ENCODE measurements at places on chromosomes 11 and 22. TPM values are rescaled to one million over a fixed set of nuclear protein-coding genes. Genes with fewer than 3 reads are reported as not detected.

APOA1 gene
- not detected for total RNA-seq

PIWIL4 gene
- total RNA-seq, result 1.1 TPM

CNTN5 gene
- total RNA-seq, result not detected

KDM2A gene
- total RNA-seq, result 55.2 TPM

APOA4 gene
- not detected for total RNA-seq

KCNJ11 gene
- 1.0 TPM for total RNA-seq

HOATZ gene
- not detected for total RNA-seq

ZNF214 gene
- 0.44 TPM for total RNA-seq

FOLR2 gene
- total RNA-seq, result not detected

VPREB1 gene
- not detected for total RNA-seq

DDIAS gene
- total RNA-seq, result 1.2 TPM

SMTNL1 gene
- total RNA-seq, result not detected

SERPING1 gene
- 1.5 TPM for total RNA-seq

P2RY6 gene
- 1.1 TPM for total RNA-seq

DNAJB13 gene
- total RNA-seq, result not detected

C22orf23 gene
- 0.41 TPM for total RNA-seq

GRM5 gene
- total RNA-seq, result 0.05 TPM

TMEM218 gene
- total RNA-seq, result 22.5 TPM

TBX10 gene
- not detected for total RNA-seq

LMO1 gene
- total RNA-seq, result not detected

OR52J3 gene
- not detected for total RNA-seq

FBXO3 gene
- total RNA-seq, result 37.2 TPM

APOL5 gene
- total RNA-seq, result not detected

OR52A1 gene
- not detected for total RNA-seq

WT1 gene
- 1.4 TPM for total RNA-seq

PYGM gene
- total RNA-seq, result not detected

KRTAP5-1 gene
- not detected for total RNA-seq

MMP27 gene
- total RNA-seq, result not detected

ZFP91 gene
- 34.5 TPM for total RNA-seq

CASP5 gene
- total RNA-seq, result not detected

POU2F3 gene
- not detected for total RNA-seq

F2 gene
- not detected for total RNA-seq

CBX7 gene
- 2.0 TPM for total RNA-seq

OR52I2 gene
- not detected for total RNA-seq

TREH gene
- not detected for total RNA-seq

C11orf42 gene
- not detected for total RNA-seq

KCNJ1 gene
- not detected for total RNA-seq

IL17REL gene
- not detected for total RNA-seq

APOBEC3A gene
- total RNA-seq, result not detected

OR5D16 gene
- not detected for total RNA-seq

VPS11 gene
- 40.3 TPM for total RNA-seq

GAB2 gene
- 33.2 TPM for total RNA-seq

ACR gene
- 0.76 TPM for total RNA-seq

TTC28 gene
- 38.5 TPM for total RNA-seq

UBQLNL gene
- total RNA-seq, result 0.53 TPM

PGA4 gene
- total RNA-seq, result not detected

SYT7 gene
- total RNA-seq, result 1.3 TPM

CCDC116 gene
- 0.35 TPM for total RNA-seq

C11orf87 gene
- total RNA-seq, result 0.12 TPM

DDI1 gene
- not detected for total RNA-seq

OR56B4 gene
- not detected for total RNA-seq

TMEM45B gene
- 0.35 TPM for total RNA-seq

OR10D3 gene
- not detected for total RNA-seq

CAPN5 gene
- 7.1 TPM for total RNA-seq

GGTLC3 gene
- not detected for total RNA-seq

OR4A16 gene
- not detected for total RNA-seq

CELSR1 gene
- total RNA-seq, result 9.5 TPM

LRRC74B gene
- not detected for total RNA-seq
